Central memory CD4-positive, alpha-beta T cell (primary cell): ENCODE measurements at places on chromosomes 5 and 9.
A peak's percentile ranks its signal among the peaks of the same experiment; 100 is the strongest.

DNA sequence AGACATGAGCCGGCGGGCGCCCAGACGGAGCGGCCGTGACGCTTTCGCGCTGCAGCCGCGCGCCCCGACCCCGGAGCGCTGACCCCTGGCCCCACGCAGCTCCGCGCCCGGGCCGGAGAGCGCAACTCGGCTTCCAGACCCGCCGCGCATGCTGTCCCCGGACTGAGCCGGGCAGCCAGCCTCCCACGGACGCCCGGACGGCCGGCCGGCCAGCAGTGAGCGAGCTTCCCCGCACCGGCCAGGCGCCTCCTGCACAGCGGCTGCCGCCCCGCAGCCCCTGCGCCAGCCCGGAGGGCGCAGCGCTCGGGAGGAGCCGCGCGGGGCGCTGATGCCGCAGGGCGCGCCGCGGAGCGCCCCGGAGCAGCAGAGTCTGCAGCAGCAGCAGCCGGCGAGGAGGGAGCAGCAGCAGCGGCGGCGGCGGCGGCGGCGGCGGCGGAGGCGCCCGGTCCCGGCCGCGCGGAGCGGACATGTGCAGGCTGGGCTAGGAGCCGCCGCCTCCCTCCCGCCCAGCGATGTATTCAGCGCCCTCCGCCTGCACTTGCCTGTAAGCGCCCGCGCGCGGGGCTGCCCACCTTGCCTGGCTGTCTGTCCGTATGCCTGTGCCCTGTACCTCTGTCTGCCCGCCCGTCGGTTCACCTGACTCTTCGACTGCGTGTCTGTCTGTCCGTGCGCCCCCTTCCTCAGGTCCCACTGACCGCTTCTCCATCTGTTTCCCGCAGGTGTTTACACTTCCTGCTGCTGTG lies 412 bp downstream of the FGF18 start:
- DNase-seq: peak; percentile 25

- DNase-seq: no peak
Measured at GRCh38 chr5:77172713-77173328, 37.7 kb upstream of the PDE8B start.

- DNase-seq: no peak
Measured at GRCh38 chr5:102294886-102295395, 1.1 kb downstream of the SLCO4C1 start.

- DNase-seq: no peak
Measured at GRCh38 chr5:84378420-84378819, 6.3 kb downstream of the EDIL3 start.

- no peak for DNase-seq
Measured at GRCh38 chr9:115192835-115193525, 75.0 kb upstream of the TNC start.

DNA sequence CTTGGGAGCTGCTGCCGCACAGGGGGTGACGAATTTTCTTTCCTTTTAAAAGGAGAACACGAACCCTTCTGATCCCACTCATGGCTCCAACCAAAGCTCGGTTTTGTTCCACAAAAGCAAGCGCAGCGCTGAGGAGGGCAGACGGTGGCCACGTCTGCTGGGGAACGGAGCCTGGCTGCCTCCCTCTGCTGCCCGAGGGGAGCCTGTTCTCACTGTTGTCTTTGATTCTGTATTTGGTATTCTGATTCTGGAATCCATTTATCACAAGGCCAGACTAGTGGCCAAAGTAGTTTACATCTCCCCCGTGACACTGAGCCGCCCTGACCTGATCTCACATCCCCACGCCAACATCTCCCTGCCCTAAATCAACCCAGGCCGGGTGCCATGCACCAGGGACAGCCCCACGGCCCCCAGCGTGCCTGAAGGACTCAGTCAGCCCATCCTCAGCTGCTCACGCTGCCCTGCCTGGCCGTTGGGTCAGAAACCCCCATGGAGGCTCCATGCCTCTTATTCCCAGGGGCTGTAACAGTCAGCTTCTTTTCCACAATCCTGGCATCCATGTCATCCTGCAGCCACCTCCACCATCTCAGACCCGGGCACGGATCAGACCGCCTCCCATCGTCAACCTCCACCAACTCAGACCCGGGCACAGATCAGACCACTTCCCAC lies 6.7 kb upstream of the NSMF start:
- no peak for DNase-seq

DNA sequence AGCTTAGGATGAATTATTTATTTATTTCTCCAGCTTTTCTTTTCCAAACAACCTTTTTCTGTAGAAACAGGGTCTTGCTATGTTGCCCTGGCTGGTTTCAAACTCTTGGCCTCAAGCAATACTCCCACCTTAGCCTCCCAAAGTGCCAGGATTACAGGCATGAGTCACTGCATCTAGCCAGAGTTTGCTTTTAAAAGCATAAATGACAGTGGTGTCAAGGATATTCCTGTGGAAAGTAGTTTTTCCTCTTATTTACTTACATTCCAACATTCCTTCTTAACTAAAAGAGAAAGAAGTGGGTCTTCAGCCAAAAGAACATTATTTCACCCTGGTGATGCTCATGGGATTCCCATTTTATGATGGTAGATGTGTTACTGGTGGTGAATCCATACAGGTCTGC lies 62.4 kb downstream of the GRIA1 start:
- no peak for DNase-seq

- no peak for DNase-seq
Measured at GRCh38 chr5:40906351-40906751, 2.9 kb upstream of the C7 start.

DNA sequence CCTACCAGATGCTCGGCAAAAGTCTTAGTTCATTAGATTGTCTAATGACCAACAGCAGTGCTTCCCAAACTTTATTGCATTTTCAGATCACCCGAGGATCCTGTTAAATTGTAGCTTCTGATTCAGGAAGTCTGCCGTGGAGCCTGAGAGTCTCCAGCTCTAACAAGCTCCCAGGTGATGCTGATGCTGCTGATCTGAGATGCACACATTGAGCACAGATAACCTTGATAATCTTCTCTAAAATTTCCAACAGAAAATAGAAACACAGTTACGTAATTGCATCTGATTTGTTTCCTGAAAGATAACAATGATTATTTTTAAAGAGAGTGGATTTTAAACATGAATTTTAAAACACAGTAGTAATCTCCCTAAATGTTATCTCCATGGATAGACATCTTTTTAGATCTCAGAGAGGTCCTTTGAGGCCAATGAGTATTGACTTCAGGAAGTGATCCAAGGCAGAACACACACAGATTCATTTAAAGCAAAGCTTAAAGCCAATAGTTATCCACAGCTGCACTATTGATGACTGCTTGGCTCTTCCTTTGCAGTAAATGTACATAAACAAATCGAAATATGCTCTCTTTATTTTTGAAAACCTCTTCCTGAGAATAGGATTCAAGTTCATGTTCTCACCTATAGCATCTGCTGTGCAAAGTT lies 122.8 kb upstream of the TNPO1 start:
- DNase-seq: no peak

DNA sequence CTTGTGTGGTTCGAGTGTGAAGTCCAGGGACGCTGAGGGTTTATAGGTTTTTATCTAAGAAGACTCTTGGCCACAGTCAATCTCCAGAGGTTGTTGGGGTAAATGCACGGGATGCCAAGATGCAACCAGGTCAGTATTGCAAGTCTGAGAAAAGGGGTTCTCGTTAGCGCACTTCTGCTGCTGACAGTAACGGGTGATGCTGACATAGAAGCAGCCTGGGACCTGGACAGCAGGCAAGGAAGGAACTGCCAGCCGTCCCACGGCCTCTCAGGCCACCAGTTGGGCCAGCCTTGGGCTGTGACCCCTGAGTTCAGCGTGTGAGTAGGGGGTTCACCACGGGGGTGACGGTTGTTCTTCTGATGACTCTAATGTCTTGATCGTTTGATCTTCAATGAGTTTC lies 39.0 kb downstream of the TENT4A start:
- no peak for DNase-seq

- DNase-seq: no peak
Measured at GRCh38 chr9:2486988-2487387, 134.6 kb upstream of the VLDLR start.

- DNase-seq: no peak
Measured at GRCh38 chr9:111237447-111237846, 92.6 kb downstream of the OR2K2 start.

- DNase-seq: no peak
Measured at GRCh38 chr5:157971571-157972216, 112.7 kb upstream of the CLINT1 start.

- DNase-seq: no peak
Measured at GRCh38 chr5:751496-751895, 33.0 kb downstream of the ZDHHC11B start.

DNA sequence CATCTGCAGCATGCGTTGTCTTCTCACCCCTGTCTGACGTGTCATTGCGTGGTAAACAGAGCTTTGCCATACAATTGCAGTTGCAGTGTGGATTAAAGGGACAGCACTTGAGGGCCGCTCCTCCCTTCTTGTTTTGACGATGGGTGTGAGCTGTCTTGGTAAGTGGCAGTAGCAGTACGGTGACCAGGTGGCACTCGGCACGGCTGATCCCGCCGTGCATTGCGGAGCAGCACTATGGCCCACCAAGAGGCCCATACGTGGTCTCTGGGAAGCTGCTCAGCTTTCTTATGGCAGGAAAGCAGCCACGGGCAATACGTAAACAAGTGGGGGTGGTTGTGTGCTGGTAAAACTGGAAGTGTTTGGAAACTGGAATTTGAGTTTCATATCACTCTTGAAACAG lies 25.1 kb downstream of the EHMT1 start:
- no peak for DNase-seq

- DNase-seq: no peak
Measured at GRCh38 chr5:141848744-141849414, 29.3 kb downstream of the PCDH1 start.

DNA sequence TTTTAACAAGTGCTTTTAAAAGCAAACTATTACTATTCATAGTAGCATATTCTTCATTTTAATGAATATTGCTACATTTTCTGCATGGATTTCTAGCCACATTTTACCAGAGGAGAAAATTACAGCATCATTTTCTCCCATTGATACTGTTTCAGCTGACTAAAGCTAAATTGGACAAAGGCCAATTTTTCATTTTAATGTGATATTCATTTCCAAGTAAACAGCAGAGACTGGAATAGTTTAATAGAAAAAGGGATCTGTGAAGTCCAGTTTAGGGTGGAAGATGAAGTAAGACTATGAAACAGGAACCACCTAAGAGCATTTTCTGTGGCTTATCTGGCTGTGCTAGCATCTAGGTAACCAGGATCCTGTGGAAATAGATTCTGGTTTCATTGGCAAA lies 128.1 kb downstream of the GIN1 start:
- DNase-seq: no peak

- no peak for DNase-seq
Measured at GRCh38 chr5:115377468-115378217, 81.2 kb upstream of the CCDC112 start.

GRCh38 chr9:2824054-2824453 lies 19.8 kb downstream of the PUM3 start:
- DNase-seq: no peak

GRCh38 chr5:36701085-36701698 lies 94.8 kb downstream of the SLC1A3 start:
- DNase-seq: no peak

DNA sequence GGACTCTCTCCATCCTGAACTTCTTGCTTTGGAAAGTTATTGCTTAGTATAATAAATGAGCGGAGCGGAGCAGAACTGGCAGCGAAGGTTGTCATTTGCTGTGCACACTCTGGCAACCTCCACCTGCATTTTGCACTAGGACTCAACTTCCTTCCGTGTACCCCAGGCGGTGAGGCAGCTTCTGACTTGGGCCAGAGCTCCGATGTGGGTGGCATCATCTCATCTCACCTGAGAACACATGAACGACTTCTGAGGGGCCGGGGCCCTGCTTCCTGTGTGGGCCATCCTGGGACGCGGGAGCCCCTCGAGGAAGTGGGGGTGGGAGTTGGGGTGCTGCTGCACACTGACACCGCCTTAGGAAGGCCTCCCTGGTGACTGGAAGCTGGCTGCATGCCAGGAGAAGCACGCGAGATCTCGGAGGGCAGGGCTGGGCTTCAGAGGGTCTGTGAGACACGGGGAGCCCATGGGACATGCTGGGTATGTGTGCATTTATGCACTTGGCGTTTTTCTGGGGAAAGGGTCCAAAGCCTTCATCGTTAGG lies 56.5 kb upstream of the COL5A1 start:
- DNase-seq: no peak

DNA sequence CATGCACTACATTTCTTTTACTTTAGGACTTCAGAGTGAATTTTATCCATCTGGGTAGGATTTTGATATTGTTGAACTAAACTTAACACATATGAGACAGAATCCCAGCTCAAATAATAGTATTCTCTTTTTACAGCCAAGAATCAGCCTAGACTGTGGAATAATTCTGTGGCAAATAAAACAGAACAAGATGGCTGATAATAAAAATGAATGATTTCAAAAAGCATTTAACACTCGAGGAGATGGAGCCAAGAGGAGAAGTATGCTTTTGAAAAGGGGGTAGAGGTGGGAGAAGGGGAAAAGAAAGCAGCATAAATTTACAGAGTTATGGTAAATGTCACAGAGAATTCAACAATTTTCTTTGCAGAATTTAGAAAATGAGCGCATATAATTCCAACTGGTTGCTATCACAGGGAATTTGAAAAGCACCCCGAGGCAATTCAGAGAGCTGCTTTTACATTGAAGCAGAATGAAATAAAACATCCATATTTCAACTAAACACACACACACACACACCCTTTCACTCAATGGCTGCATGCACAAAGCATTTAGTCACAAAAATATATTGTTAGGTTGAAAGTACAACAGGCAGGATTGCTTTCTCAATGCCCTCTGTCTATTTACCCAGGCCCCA lies 60.2 kb upstream of the DMAC1 start:
- DNase-seq: no peak

DNA sequence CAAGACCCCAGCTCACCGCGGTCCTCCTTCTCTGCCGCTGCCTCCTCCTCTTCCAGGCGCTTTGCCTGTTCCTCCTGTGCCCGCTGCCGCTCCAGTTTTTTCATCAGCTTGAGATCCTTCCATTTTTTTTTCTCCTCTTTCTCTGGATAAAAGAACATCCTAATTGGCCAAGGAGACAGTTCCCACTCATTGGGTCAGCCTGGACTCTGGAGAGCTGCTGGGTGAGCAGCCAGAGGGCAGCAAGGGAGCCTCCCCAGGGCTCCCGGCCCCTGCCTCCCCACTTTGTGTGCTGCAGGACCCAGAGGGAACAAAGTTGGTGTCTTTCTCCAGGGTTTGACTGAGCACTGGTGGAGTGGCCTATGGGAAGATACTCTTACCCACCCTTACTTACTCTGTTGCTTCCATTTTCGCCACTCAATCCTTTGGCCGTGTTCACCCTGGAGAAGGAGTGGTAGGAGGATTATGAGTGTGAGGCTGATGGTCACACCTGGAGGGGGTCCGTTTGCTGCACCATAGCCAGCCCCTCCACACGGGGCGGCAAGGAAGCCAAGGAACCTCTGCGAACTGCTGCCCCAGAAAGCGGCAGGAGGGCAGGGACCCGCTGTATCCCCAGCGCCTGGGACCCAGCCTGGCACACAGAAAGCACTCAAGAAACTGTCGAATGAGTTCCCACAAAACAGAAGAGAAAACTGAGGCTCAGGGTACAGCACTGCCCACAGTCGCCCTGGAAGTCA lies 708 bp downstream of the SPOUT1 start:
- no peak for DNase-seq

GRCh38 chr9:36892279-36892678 lies 141.8 kb downstream of the PAX5 start:
- DNase-seq: no peak

- DNase-seq: no peak
Measured at GRCh38 chr5:84372066-84372695, 12.5 kb downstream of the EDIL3 start.
